Brain (organoid and tissue), 16 donors: ENCODE measurements at places on chromosomes 5 and 9.

DNA sequence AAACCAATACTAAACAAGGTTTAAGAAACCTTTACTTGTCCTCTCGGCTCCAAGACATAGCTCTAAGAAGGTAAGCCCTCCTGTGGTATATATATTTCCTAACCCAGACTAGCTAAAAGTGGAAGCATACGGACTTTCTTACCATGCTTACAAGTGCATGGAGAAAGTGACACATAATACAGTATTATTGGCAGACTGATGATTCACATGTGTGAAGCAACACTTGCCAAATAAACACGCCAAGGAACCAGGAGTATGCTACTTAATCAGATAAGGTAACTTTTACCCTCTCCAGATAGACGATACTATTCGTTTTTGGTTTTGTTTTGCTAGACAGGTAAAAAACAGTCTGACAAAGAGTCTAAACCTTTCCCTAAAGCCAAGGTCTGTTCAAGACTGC lies 264.1 kb downstream of the MLLT3 start:
- DNase-seq = no peak

DNA sequence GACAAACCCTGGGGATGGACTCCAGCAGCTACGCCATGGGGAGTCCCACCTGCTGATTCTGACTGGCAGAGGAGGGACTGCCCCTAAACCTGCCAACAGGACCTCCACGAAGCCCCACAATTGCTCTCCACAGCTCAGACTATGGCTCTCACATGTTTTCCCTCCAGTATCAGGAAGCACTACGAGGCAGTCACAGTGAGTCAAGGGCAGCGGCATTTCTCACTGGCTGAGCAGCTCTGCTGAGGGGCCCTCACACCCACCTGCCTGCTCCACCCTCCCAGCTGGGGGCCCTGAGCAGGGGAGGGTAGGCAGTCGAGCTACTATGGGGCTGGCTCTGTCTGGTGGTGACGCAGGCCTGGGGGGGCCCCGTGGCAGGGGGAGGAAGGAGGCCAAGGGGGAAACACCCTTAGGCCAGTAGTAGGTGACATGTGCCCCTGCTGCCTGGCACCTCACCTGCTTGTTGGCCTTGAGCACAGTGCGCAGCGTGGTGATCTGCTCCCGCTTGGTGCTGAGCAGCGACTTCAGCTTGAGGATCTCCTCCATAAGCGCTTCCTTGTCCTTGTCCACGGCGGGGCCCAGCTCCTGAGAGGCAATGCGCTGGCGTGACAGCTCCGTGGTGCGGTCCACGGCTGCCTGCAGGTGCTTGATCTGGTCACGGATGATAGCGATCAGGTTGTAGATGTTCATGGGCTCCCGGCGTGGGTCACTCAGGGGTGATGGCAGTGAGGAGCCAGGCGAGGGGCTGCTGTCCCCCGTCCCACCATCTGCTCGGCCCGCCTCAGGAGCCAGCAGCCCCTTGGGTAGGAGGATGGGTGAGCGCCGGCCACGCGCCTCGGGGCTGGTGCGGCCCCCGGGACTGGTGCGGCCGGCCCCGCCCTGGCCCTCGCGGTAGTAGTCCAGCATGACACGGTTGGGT lies 46.3 kb downstream of the BICD2 start:
- DNase-seq = no peak

- no peak for DNase-seq
Observed at GRCh38 chr5:179287631-179288030, 57.6 kb downstream of the ADAMTS2 start.

DNA sequence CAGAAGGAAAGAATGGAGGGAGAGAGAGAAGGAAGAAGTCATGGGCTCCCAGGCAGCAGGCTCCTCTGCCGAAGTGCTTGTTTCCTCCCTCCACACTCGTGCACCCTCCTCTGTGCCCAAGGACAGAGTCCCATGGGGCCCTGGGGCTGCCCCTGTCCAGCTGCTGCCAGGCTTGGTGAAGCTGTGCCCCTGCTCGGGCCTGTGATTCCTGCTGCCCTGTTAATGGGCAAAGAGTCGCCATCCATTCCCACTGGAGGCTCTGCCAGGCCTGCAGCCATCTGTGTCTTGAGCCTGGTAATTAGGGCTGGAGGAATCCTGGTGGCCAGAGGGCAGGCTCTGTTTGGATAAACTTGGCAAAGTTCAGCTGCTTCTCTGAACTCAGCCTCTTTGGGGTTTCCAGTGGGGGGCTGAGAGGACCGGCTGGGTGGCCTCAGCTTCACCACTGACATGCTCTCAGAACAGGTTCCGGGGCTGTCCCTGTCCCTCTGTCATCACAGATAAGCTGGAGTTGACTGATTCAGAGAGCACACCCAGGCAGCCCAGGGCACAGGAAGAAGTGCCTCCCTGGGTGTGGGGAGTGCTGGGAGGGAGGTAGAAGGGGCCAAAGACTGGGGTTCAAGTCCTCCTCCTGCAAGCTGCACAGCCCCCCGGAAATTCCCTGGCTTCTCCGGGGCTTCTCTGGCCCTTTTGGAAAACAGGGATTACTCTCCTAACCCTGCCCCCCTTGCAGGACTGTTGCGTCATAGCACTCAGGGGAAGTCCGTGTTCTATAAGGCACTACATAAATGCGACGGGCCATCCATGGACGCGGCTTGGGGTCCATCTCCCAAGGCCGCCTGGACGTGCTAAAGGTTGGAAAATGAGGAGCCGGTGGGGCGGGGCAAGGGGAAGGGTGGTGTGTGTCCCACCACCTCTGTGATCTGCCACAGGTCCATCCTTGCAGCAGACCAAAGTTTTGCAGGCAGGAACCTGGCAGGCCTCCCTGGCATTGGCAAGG lies 154.8 kb downstream of the PAX5 start:
- DNase-seq = no peak

DNA sequence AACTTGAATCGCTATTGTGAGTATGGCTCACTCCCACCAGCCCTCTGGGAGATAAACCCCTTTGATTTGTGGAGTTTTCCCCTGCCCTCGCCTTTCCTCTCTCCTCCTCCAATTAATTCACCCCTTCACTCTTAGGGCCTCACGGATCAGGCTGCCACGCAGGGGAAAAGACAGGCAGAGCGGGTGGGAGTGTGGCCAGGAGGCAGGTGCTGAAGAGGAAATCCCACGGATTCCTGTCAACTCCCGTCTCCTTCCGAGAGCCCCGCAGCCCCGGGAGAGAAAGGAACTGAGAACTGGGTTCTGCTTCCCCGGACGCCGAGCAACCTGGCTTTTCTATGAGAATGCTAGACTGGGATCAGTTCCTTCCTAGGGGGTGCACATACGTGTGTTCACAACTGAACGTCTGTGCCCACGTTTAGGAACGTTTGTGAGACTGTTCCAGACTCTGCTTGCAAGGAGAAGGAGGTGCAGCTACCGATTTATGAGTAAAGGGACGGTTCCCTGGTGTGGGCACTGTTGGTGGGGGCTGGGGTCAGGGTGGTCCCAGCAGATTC lies 314.5 kb upstream of the TLE4 start:
- peak; percentile 57 for DNase-seq

GRCh38 chr5:103620851-103621547 lies 58.4 kb upstream of the NUDT12 start:
- no peak for DNase-seq

DNA sequence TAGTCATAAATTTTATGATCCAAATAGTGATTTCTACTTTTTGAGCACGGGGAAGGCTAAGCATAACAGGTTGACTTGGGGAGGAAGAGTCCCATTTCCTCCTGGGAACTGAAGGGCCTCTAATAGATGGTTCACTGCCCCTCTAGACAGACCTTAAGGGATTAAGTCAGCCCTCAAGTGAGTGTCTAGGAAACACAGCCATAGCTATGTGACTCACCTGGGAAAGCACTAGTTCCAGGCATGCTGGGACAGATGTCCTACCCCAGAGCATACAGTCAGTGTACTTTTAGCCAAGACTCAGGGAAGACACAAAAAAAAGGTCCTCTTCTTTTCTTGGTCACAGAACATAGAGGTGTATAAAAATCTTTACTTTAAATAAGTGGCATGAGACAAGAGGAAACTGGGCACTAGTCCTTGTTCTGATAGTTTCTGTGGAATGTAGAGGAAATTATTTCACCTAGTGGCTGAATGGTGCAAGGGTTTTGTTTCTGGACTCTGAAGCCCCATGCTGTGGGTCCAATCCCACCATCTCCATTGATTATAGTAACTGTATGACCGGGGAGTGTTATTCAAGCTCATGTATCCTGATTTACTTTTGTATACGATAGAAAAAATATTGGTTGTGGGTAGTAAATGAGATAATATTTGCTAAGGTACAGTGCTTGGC lies 86.0 kb downstream of the NREP start:
- no peak for DNase-seq

- peak; percentile 39 for DNase-seq
Observed at GRCh38 chr5:36570301-36571095, 35.9 kb upstream of the SLC1A3 start.

- peak; percentile 31 for DNase-seq
Observed at GRCh38 chr9:77677397-77677796, 29.3 kb upstream of the GNA14 start.

DNA sequence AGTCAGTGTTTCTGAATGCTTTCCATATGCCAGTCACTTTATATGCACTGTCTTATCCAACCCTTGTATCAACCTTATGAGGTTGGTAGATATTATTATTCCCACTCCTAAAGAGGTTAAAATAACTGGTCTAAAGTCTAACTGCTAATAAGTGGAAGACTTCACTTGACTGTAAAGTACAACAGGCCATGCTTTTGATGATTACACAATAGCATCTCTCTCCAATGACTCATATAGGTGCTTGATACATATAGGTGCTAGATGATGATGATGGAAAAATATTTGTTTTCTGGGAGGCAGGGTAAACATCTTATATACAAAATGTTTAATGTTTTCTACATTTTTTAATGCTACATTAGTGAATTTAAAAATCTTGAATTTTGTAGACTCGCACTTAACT lies 75.9 kb upstream of the NR3C1 start:
- no peak for DNase-seq

GRCh38 chr5:132439521-132440089 lies 51.0 kb downstream of the IRF1 start:
- DNase-seq = peak; percentile 8

- no peak for DNase-seq
Observed at GRCh38 chr9:107566611-107567061, 77.1 kb upstream of the KLF4 start.

DNA sequence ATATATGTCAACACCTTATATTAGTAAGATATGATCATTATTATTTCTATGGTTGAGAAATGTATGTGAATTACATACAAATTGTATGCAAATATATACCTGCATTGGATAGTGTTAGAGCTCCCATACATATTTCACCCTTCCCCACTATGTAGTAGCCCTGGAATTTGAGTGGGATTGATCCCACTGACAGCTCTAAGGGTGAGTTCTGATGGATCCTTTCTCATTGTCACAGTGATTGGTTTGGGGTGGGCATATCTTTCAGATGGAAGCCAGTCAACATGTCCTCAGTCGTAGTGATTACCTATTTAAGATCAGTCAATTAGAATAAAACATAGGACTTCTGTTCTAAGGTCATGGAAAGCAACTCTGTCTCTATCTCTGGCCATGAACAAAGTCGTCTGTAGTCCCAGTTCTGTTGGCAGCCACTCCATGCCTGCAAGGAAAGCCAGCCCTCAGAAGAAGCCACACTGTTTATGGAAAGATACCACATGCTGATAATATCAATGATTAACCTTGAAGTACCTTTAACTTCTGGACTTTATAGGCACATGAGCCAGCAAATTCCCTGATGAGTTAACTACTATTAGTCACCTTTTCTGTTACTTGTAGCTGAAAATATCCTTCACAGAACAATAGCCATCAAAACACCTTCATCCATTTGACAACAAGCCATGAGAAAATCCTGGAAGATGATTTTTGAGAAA lies 5.1 kb upstream of the CCDC192 start:
- DNase-seq = no peak

GRCh38 chr9:37892063-37892462 lies 11.9 kb downstream of the SLC25A51 start:
- no peak for DNase-seq

GRCh38 chr9:21455320-21455719 lies 15.1 kb downstream of the IFNA1 start:
- no peak for DNase-seq

- no peak for DNase-seq
Observed at GRCh38 chr9:133536080-133536479, 1.6 kb downstream of the ADAMTSL2 start.

GRCh38 chr5:173642895-173643481 lies 26.5 kb upstream of the BOD1 start:
- no peak for DNase-seq

DNA sequence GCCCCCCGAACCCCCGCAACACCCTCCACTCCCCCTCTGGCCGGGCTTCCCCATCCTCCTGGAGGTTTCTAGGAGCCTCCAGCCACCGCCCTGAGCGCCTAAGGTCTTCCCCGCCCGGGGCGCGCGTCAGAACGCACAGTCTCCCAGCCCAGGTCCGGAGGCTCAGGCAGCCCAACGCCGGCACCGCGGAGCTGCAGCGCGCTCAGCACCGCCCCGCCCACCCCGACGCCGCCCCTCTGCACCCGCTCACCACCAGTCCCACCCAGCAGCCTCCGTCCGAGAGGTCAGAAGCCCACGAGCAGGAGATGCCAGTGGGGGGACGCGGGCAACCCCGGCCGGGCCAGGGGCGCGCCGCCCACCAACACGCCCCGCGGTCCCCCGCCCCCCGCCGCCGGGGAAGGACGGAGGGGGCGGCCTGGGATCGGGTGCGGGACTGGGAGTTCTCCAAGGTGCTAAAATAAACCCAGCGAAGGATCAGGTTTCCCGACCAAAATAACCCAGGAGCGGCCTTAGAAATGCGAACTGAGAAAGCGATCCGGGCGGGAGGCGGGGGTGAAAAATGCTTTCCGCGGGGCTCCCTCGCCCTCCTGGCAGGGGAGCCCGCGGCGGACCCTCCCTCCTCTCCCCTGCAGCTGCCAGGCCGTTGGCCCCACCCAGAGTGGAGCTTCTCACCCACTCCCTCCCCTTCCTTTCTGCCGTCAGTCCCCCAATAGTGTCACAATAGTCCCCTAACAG lies 6.5 kb upstream of the FAM78A start:
- DNase-seq = no peak

DNA sequence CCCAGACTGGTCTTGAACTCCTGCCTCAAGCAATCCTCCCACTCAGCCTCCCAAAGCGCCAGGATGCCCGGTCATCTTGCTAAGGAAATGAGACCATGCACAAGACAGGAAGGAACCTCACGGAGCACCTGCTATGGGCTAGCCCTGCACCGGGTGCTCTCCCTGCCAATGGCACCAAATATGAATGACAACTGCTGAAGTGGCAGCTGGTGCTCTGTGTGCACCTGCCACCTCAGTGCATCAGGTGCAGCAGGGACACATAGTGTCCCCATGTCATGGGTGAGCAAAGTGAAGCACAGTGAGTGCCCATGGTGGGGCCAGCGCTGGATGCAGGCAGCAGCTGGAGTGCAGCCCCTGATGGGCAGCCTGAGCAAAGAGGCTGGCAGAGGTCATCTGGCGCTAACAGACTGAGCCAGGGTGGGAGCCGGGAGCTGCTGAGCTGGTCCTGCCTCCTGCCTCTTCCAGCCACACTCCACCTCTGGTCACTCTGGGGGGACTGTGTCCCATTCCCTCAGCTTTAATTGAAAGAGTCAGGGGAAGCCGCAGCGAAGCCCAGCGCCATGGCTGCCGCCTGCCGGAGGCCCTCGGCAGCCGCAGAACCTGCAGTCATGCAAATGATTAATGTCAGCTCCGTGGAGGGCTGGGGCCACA lies 46.4 kb downstream of the BARX1 start:
- peak; percentile 25 for DNase-seq

GRCh38 chr5:142803428-142804125 lies 33.4 kb downstream of the ARHGAP26 start:
- DNase-seq = peak; percentile 18
